ENCODE measurements at places on chromosomes 2 and 18.

DNA sequence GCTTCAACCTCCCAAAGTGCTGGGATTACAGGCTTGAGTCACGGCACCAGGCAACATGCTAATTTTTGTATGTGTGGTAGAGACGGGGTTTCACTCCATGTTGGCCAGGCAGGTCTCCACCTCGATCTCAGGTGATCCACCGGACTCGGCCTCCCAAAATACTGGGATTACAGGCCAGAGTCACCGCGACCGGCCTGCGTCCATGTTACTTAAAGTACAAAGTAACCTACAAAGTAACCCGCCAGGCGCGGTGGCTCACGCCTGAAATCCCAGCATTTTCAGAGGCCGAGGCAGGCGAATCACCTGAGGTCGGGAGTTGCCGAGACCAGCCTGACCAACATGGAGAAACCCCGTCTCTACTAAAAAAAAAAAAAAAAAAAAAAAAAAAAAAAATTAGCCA lies 1.1 kb upstream of the ANKRD30B start:
- no peak for DNase-seq

GRCh38 chr2:241858206-241859016 lies at the start of gene PDCD1:
Gene PDCD1 (minus strand): TSS chr2:241858894. CDS start chr2:241858838, 56 bp downstream.
- no peak for DNase-seq

- no peak for DNase-seq
Observed at GRCh38 chr18:46429130-46429529, 227.9 kb downstream of the LOXHD1 start.

GRCh38 chr2:102674836-102675235 lies 55.5 kb downstream of the SLC9A2 start:
- DNase-seq: no peak

DNA sequence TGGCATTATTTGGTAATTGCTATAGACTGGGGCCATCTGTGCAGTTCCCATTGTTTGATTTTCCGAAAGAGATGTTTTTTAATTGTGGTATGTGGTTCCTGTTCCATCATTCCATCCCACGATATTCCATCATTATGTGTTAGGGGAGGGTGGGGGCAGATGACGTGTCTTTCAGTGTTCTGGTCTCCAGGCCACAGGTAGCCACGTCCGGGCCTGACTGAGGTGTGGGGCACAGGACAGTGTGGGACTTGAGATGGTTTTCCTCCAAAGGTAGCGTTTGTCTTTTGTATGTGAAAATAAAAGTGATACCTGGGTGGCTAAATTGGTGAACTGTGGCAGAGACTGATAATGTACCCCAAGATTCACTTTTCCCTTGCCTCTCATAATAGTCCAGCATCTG lies 192.2 kb upstream of the HAAO start:
- DNase-seq: no peak

DNA sequence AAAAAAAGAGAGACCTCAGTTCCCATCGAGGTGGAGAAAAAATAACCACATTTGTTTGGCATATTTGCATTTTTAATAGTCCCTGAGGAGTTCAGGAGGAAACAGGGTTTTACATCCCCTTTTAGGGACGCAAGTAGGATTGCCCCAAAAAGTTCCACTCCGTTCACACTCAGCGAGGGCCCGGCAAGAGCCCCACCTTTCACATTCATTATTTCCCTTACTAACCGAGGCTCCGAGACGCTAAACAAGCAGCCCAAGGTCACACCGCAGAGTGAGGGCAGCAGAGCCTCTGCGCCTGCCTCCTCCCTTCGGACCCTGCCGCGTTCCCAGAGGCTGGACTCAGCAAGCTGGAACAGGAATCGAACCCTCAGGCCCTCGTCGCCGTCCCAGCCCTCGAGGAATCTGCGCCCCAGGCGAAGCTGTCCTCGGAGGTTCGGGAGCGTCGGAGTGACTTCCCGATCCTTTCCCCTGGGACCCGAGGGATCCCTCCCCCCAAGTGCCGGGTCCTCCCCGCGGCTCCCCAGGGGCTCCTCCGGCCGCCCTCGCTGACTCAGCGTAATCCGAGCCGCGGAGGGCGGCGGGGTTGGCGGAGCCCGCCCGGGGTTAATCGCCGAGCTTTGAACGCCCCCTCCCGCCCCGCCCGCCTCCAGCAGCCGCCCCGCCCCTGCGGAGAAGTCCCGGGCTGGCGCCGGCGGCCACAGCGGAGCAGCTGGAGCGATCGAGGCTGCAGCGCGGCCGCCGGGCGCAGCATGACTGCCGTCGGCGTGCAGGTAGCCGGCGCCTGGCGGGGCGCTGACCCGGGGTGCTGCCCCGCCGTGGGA lies at the start of gene TMEM37:
TMEM37 (plus strand) TSS at position 700 of the 821 bp plus-strand sequence; CDS start at position 750, 50 bp downstream.
- DNase-seq: peak; percentile 66

DNA sequence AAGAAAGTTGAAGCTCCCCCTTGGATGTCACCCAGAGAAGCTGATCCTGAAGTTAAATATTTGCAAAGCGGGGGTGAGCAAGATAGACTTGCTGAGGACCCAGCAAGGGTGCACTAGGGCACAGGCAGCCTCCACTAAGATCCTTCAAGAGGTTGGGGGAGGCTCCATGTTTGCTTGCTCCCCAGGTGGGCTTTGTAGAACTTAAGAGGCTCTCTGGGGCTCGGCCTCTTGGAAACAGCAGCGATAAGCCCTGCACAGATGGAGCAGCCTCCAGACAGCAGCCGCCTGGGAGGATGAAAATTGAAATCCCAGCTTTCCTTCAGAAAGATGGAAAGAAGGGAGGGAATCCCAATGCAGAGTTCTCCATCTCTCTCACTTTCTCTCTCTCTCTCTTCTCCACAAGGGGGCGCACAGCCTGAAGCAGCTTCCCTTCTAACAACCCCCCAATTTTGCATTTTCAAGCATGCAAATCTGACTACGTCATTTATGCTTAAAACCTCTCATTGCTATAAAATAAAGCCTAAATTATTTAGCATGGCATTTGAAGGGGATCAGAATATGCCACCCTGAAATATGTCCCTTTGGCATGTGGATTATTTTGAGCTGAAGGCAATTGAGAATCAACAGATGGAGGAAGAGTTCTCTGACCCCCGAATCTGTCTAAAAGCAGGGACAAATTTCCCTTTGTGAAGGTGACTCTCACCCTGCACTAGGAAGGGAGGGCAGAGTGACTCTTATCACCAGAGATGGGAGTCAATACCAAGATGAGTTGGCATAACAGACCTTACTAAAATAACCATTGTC lies 185.7 kb upstream of the KLHL29 start:
- peak; percentile 13 for DNase-seq

- DNase-seq: no peak
Observed at GRCh38 chr2:180955101-180955500, 25.3 kb upstream of the UBE2E3 start.

- DNase-seq: peak; percentile 64
Observed at GRCh38 chr2:143802242-143802641, 673.0 kb downstream of the ARHGAP15 start.

DNA sequence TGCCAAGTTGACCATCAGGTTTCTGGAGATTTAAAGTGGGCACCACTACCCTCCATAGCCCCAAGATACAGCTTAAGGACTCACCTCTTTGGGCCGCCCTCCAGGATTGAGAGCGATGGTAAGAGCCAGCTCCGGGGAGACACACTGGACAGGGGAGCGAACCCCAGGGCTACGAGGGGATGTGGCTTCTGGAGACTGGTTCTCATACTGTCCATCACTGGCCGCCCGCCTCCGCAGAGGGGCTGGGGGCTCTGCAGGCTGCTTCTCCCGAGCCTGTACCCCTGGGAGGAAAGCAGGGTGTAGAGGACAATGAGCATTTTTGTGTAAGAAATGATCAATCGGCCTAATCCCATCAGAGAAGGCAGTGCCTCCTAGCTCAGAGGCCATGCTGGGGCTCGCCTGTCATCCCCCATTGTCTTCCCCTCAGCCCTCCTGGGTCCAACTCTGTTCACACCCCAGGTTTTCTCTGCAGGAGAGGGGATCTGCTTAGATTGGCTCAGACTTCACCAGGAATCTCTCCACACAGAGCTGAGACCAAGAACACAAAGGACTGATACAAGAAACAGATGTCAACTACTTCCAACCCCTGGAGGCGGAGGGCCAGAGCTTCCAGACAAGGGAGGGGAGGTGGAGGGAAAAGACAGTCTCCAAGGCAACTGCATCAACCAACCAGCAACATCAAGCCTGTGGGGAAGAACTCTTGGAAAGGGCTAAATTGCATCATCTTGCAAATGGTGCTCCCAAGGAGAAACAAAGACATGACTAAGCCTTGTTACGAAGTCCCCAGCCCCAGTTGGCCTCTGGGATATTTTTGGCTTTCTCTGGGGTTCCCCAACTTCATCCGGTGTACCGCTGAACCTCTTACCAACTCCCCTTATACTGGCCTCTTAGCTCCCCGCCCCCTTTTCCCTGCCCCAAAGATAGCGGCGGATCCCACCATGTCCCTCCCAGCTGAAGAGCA lies 166.6 kb downstream of the TNS1 start:
- DNase-seq: peak; percentile 99

DNA sequence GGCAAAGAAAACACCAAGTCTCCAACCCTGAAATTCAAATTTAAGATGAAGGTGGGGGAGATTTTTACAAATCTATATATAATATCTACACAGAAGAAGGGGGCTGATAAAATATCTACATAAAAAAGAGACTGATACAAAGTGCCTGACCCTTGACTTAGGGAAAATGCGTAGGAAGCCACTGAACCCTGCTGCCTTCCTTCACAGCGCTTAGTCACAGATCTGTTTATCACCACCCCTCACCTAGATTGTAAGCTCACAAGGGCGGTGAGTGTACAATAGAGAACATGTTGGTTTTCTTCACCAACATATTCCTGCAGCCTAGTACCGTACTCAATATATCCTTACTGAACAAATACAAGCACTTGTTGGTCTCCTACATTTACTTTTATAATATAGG lies 54.3 kb downstream of the NOL10 start:
- no peak for DNase-seq

DNA sequence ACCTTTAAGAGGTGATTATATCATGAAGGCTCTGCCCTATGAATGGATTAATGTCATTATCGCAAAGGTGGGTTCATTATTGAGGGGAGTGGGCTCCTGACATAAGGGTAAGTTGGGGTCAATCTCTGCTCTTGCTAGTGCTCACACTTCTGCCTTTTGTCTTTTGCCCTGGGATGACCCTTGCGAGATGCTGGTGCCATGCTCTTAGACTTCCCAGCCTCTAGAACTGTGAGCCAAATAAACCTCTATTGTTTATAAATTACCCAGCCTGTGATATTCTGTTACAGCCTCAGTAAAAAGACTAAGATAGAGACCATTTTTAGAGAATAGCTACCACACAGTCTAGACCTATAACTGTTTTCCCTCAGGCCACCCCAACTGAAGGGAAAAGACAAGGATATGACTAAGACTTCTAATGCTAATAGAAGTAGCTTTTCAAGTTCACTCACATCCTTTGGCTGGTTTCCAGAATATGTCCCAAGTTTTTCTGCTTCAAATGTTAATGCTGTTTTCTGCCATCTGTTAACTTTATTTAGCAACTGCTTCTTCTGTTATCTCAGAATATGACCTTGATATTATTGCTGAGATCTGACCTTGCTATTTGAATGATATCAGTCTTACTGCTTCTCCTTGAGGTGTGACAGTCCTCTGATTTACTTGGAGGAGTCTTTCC lies 65.1 kb upstream of the STAM2 start:
- peak; percentile 53 for DNase-seq

DNA sequence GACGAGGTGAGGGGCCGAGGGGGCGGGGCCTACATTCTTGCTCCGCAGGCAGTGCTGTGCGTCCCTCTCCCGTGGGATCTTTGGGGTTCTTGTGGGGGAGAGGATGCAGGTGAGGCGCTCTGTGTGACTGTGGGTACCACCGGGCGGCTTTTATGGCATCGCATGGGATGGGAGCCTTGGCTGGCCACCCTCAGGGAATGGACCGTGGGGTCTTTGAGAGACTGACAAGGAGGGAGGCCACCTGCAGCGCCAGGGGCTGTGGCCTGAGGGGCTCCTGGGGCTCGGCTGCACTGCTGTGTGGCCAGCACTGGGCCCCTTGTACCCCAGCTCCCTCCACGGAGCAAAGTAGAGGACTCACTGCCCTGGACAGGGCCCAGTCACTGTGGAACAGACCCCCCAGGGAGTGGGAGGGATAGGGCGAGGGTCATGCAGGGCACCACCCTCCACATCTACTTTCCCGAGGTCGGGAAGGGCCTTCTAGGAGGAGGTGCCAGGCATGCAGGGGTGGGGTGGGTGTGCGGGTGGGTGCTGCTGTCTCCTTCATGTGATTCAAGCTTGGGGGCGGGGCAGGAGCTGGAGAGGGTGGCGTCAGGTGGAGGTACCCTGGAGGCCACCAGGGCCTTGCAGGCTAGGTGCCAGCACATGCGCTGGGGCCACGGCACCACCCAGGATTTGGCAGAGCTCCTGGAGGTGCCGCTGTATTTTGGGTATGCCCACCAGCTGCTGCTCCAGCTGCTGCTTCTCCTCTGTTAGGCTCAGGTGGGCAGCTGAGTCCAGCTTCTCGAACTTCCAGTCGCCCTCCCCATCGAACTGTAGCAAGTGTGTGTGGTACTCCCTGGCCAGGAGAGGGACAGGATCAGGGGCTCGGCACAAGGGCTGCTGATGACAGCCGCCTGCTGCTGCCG lies 1072.4 kb downstream of the RPIA start:
- DNase-seq: no peak

- DNase-seq: peak; percentile 96
Observed at GRCh38 chr18:32349728-32350395, 120.8 kb downstream of the GAREM1 start.

- DNase-seq: no peak
Observed at GRCh38 chr2:127640082-127641072, 5.6 kb upstream of the GPR17 start.
